ENCODE measurements at places on chromosomes 16 and 17.

- DNase-seq, result peak; percentile 18
Observed at GRCh38 chr17:9729034-9729650, 62.2 kb downstream of the DHRS7C start.

DNA sequence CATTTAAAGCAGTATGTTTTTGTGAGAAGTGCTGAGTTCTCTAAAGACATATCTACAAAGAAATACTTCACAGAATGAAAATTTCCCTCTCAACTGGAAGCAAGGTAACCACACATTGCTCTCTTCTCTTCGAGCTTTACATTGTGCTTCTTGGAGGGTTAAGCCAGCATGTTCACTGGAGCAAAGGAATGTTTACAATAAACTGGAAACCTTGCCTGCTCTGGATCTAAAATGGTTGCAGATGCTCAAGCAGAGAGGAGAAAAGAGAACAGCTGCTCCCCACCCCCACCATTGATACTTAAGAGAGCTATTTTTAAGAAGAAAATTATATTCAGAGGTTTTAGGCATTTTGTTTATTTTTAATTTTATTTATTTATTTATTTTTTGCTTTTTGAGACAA lies 213.1 kb downstream of the CEP112 start:
- DNase-seq, result no peak

DNA sequence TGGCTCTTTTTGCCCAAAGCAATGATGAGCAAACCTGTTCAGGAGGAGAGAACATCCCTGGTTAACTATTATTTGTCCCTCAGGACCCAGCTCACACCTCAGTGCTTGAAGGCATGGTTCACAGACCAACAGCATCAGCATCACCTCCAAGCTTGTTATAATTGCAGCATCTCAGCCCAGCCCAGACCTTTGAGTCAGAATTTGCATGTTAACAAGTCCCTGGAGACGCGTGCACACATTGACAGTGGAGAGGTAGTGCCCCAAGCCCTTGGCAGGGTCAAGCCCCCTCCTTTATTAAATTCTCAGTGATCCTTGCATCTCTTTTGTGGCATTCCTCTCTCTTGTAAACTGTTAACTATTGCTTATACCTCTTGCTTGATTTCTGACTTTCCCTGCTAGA lies 488.6 kb downstream of the HAPSTR1 start:
- no peak for DNase-seq

GRCh38 chr17:79852748-79853147 lies 13.5 kb upstream of the CBX4 start:
- DNase-seq, result no peak

GRCh38 chr16:58030136-58030840 lies 4.7 kb downstream of the MMP15 start:
- no peak for DNase-seq

GRCh38 chr17:33277436-33278100 lies 15.5 kb downstream of the ASIC2 start:
- no peak for DNase-seq

- DNase-seq, result no peak
Observed at GRCh38 chr17:44083250-44083849, 12.8 kb downstream of the G6PC3 start.

DNA sequence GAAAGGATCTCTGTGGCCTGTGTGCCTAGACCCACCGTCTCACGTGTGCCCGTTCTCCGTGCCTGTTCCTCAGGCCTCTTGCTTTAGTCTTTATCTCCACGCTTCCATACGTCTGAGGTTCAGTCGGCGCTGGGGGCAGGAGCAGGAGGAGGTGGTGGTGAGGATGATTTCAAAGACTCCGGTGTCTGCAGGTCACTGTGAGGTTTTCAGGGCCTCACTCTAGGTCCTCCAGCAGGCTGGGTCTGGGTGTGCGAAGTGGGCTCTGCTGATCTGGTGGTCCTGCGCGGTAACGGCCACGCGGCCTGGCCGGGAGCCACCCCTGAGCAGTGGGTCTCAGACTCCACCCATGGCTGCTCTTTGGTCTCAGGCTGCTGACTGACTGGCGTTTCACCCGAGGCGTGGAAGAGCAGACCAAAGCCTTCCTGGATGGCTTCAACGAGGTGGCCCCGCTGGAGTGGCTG lies 14.4 kb upstream of the CLEC18A start:
- DNase-seq, result no peak

DNA sequence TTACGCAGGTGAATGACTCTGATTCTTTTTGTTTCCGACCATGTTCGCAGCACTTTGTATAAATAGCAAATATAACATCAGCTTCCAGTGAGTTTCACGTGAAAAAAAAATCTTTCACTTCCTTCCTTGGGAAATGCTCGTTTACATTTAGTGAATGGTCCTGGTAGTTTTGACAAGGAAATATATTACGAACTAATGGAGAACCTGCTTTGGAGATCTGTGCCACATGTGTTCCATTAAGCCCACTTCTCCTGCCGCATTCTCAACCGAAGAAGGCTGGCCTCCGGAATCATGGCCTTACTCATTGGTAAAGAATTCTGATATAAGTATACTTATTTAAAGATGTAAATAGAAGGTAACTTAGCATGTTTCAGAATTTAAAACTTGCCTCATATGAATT lies 3.6 kb downstream of the CRAMP1 start:
- no peak for DNase-seq

DNA sequence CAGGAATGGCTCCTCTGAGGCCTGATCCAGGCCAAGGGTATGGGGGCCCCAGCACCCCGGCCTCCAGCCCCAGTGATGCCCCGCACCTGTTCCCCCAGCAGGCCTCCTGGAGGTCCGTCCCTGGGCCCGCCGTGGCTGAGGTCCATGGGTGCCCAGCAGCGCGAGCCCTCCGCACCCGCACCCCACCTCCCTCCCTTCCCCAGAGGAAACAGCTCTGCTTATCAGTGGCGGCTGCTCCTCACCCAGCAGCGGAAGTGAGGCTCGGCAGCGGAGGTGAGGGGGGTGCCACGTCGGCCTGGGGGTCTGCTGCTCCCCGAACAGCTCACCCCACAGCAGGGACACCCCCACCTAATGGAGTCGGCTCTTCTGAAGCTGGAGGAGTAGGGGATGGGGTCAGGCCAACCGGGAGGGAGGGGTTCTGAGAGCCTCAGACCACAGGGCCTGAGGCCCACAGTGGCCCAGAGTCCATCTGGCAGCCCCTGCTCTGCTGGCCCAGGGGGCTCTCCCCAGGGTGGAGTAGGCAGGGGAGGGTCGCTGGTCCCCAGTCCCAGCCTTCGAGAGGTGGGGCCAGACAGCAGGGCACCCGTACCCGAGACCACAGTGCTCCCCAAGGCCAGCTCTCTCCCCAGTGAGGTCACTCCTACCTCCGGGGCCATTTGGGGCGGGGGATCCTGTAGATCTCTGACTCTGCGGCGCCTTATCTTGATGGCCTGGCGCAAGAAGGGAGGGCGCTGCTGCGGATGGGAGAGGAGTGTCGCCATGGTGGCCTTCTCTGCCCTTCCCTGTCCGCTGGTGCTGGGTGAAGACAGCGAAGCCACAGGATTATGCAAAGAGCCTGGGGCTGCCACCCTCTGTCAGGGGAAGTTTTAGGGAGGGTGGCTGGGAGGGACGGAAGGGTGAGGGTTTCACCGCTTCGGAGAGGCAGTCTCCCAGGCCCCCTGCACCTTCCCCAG lies at the start of gene UNC13D:
UNC13D (minus strand) TSS at position 828 of the 953 bp plus-strand sequence; CDS start at position 761, 67 bp downstream.
- DNase-seq, result peak; percentile 92

- DNase-seq, result no peak
Observed at GRCh38 chr16:52366983-52367382, 180.0 kb downstream of the TOX3 start.

- DNase-seq, result no peak
Observed at GRCh38 chr16:79639576-79640311, 39.2 kb upstream of the MAF start.

DNA sequence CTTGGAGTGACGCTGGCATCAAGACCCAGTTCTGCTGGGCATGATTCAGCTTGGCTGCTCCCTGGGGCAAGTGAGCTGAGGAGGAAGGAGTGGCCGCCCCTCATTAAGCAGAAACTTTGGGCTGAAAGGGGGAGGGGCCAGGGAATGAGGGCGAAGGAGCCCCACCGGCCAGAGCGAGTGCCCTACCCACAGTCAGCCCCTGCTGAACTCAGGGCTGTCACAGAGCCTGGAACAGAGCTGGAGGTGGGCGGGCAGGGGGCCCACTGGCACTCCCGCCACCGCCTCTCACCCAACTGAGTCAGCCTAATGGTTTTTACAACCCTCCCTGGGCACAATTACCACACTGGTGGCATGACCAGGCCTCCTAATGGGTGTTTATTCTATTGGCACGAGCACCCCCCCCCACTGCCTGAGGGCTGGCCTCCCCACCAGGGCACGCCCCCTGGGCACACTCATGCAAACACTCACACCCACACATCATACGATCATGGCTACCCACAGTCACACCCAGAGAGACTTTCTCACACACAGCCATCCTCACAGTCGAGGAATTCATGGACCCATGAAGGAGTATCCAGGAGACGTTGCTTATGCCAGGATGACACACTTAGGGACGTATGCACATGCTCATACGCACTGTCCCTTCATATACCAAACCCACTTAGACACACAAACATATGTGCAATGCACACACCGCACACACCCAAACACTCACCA lies 19.2 kb downstream of the UNC119 start:
- DNase-seq, result no peak

DNA sequence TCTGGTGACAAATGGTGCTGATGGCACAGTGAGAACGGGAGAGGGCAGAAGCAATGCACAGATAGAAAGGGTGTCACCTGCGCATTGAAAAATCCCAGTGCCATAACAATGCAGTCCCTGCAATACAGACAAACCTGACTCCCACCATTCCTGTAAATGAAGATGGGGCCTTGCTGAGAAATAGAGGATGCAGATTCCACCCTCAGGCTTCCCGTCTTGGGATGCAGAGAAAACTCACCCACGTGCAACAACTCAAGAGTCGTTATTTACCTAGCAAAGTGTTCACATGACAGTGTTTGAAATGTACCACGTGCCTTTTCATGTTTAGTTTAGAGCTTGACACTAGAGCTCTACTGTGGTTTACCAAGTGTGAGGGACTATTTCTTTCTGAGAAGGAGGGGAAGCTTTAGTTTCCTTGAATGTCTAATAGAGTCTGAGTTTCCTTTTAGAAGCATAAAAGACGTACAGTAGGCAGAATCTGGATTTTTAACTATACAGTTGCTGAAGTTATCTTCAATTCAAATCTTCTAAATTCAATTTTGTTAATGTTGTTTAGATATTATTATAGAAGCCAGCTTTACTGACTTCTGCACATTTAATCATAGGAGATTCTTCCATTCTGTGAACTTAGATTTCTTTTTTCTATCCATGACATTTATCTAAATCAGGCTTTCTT lies 35.6 kb downstream of the WWOX start:
- no peak for DNase-seq

- no peak for DNase-seq
Observed at GRCh38 chr16:61005952-61006351, 1030.3 kb downstream of the CDH8 start.

DNA sequence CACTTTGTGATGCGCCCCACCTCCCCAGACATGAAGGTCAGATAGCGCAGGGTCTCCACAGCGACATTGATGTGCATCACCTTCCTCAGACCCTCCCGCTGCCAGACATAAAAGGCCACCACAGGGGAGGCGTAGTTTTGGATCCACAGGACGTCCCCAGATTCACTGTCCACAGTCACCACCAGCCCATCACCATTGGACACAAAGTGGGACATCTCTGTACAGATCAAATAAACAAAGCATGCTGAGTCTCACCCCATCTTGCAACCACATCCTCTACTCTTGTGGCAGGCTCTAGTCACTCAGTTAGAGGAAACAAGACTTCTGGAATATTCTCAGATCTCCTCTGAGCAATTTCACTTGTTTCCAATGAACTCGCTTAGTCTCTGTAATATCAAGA lies 46.3 kb upstream of the ICAM2 start:
- DNase-seq, result no peak
